ENCODE measurements at places on chromosomes 12 and 14.

DNA sequence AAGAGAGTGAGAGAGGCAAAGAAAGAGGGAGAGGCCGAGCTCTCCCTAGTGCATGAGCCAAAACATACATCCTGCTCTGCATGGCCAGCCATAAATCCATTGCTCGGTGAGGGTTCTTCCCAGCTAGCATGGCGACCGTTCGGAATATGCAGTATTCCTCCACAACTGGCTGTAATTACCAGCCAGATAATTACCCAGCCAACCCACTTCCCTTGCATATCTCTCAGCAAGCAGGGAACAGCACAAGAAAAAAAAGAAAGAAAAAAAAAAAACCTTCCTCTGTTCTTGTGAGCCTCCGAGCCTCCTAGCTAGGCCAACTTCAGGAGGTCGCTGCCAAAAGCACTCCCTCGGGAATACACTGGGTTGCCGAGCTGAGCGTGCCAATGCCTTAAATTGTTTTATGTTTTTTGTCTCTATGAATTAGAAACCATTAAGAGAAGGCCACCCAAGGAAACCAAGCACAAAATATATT lies 567.9 kb downstream of the MED13L start:
- no peak for DNase-seq

DNA sequence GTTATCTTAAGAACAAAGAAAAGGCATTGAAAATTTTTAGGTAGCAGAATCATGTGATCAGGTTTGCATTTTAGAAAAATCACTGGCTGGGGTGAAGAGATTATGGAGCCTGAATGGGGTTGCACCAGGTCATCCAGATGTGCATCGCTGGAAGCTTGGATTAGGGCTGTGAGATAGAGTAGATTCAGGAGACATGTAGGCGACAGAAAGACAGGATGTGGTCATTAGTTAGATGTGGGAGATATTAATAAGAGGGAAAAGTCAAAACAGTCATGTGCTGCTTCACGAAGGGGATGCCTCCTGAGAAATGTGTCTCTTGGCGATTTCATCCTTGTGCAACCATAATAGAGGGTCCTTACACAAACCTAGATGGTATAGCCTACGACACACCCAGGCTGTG lies 25.1 kb downstream of the TEAD4 start:
- DNase-seq, result no peak

GRCh38 chr14:102095231-102095870 lies 8.5 kb upstream of the HSP90AA1 start:
- DNase-seq, result no peak

GRCh38 chr14:68370057-68370360 lies 422.9 kb downstream of the ZFP36L1 start:
- no peak for DNase-seq

DNA sequence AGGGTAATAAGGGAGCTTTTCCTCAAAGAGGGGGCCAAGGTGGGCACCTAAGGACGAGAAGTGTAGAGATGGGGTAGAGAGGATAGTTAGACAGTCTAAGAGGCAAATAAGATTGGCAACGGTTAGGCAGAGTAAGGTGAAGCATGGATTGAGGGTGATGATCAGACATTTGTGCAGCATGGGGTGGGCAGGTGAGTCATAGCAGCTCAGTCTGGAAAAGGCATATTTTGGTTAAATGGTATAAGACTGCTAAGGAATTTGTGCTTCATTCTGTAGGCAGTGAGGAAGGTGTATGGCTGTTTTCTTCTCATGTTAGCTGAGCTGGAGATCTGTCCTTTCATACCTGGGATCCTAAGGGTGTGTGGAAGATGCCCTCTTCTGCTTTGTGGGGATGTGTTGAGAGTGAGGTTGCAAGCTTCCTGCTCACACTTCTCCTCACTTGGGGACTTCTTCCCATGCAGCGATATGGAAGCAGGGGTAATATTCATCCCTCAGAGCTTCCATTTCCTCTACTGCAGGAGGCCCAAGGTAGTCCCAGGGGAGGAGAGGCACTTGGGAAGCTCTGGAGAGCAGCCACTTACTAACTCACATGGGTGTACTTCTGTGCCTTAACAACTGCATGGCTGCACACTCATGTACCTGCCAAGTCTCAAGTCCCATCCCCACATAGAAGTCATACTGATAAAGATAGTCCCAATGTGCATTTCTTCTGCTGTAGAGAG lies 28.9 kb downstream of the GSG1 start:
- no peak for DNase-seq

Measured in stimulated activated CD8-positive, alpha-beta memory T cell treated with anti-CD3 and anti-CD28 coated beads, Interleukin-4, amount 100 ng/mL, for 4 hours (primary cell).